CD4-positive, alpha-beta T cell treated with Interleukin-21 for 1 hour (primary cell): ENCODE measurements at places on chromosomes 3 and 15.

GRCh38 chr3:196440696-196441095, 8.5 kb upstream of the UBXN7 start:
- no peak for DNase-seq

- no peak for DNase-seq
Observed at GRCh38 chr3:126998728-126999127, 15.8 kb downstream of the PLXNA1 start.

DNA sequence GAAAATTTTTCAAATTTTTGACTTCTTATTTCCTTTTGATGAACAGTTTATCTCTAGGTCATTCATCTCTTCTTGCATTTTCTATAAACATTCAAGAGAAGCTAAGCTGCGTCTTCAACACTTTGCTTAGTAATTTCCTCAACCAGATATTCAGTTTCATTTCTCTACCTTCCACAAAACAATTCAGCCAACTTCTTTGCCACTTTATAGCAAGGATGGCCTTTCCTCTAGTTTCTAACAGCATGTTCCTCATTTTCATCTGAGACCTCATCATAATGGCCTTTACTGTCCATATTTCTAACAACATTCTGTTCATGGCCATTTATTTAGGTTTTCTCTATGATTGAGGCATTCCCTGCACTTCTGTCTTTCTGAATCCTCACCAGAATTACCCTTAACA, 90.0 kb downstream of the ARIH1 start:
- DNase-seq = no peak

DNA sequence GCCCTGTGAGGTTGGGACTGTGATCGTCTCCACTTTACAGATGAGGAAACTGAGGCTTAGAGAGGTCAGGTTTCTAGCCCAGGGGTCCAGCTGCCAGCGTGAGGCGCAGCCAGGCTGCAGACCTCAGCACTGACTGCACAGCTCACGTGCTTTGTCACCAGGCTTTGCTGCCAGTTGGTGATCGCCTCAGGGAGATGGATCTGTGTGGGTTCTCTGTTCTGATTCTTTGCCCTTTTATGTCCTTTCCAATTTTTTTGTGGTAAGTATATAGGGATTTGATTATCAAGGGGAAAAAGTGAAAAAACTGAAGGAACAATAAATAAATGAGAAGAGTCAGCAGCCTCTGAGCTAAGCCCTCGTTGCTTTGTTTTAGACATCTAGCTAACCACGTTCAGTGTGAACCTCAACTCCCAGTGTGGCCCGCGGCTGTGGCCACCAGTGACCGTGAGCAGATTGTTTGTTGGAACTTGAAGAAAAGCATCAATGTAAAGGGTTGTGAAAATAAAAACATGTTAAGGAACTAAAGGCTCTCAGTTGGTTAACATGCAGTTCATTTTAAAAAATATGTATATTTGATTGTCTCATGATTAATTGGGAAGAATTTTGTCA, 117.6 kb downstream of the PDE8A start:
- no peak for DNase-seq

DNA sequence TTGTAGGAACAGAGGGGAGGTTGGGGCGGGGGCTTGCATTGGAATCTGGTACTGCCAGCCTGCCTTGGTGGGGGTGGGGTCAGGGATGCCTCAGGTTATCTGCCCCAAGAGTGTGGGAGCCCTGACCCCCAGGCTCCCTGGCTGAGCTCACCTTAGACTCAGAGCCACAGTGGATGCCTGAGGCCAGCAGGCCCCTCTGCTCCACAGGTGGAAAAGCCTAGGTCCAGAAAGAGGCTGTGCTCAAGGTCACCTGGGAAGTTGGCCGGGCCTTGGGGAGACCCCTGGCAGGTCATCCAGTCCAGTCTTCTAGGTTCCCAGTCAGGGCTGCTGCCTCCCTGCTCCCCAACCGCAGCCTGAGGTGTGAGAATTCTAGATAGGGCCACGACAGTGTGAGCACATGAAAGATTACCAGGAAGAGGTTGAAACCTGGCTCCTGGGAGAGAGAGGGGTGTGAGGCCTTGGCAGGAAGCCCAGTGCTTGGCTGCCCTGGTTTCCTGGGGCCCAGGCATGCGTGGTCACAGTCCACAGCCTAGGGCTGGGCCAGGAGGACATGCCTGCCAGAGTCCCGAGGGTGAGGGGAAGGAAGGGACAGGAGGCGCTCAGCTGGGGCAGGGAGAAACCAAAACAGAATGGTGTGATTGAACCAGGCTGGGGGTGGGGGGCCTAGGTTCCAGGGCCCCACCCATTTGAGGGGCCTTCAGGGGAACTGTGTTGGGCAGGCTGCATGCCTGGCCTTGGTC, 4.9 kb downstream of the HDAC11 start:
- DNase-seq = peak; percentile 34

- DNase-seq = no peak
Observed at GRCh38 chr3:33858131-33858530, 59.7 kb downstream of the PDCD6IP start.

DNA sequence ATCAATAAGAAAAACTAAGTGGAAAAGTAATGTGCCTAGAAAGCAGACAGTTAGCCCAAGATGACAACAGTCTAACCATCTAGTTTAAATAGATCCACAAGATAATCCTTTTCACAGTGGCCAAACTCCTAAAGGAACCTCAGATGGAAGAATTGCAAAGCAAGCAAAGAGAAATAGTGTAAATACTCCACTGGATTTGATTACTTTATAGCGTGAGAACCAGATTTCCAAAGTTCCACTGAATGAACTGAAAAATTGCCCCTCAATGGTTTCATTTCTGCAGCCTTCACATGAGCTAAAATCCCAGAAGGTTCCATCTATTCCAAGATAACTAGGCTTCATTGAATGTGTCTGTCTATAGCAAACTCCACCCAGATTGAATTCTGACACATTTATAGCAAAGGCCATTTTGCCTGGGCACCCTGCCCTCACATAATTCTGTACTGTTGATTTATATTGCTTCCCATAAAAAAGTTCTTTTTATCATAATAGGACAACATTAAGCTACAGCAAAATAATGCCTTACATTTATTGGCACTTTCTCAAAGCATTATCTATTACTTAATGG, 129.7 kb upstream of the THBS1 start:
- no peak for DNase-seq

DNA sequence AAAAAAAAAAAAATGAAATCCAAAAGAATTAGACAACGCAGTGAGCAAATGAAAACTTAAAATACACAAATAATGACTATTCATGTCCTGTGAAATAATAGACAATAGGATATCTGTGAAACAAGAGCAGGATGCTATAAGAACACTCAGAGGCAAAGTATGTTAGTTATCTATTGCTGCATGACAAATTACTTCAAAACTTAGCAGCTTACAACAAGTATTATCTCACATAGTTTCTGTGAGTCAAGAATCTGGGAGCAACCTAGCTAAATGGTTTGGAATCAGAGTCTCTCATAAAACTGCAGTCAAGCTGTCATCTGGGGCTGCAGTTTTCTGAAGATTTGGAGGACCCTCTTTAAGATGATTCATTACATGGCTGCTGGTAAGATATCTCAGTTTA, 36.5 kb upstream of the ZMAT3 start:
- no peak for DNase-seq

- DNase-seq = no peak
Observed at GRCh38 chr3:65342084-65342683, 654.4 kb upstream of the ADAMTS9 start.

GRCh38 chr3:165837058-165837525, at the start of gene BCHE:
BCHE (minus strand) TSS chr3:165837423; CDS start chr3:165831033, 6,390 bp downstream.
- DNase-seq = no peak

- DNase-seq = no peak
Observed at GRCh38 chr15:82951472-82952157, 905 bp downstream of the HOMER2 start.

GRCh38 chr3:127209155-127209839, 16.4 kb downstream of the PRR23E start:
- no peak for DNase-seq

DNA sequence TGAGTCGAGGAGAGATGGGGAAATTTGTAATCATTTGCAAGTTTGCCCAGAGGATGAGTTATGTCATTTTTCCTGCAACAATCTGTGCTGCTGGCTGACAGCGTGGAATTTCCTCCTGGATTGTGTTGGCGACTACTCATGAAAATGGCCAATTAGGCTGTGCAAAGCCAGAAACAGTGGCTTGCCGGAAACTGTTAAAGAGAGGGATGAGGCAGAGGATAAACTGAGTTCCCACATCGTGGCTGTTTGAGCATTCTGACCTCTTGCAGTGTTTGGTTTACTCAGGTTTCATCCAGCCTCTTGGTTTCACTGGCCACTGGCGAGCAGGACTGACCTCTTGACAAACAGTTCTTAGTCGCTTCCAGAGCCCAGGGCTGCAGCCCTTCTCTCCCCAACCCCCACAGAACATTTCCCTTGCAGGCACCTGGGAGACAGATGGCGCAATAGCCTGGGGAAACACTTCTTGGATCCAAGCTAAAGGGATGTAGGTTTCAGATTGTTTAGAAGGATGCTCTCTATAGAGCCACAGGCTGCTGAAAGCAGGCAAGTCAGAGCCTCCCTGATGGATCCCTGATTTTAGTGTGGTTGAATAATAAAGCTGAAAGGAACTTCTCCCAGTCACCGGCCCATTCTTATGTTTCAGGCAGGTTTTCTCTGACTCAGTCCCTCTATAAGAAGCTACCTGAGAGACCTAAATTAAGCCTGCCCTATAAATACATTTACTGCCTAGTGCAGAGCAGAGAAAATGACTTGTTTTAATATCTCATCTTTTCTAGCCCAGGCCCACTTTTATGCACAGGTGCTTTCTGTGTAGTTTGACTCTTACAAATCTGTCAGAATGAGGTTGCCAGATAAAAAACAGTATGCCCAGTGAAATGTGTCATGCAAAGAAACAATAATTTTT, 92.8 kb upstream of the UBE2E1 start:
- DNase-seq = no peak

DNA sequence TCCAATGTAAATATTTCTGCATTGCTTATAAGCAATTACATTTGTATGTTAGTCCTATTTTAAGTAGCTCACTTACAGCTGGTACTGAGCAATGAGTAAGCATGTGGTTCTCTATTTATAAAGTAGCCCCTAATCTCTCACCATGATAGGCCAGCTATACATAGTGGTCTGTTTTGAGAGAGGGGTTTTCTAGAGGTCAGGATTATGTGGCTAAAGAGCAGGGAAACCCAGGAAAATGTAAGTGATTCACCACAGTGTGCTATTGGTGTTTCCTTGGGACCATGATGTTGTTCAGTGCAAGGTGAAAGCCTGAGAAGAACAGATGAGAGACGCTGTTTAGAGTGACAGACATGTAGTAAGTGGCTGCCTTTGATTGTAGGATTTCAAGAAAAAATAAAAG, 26.4 kb downstream of the RBMS3 start:
- DNase-seq = no peak

DNA sequence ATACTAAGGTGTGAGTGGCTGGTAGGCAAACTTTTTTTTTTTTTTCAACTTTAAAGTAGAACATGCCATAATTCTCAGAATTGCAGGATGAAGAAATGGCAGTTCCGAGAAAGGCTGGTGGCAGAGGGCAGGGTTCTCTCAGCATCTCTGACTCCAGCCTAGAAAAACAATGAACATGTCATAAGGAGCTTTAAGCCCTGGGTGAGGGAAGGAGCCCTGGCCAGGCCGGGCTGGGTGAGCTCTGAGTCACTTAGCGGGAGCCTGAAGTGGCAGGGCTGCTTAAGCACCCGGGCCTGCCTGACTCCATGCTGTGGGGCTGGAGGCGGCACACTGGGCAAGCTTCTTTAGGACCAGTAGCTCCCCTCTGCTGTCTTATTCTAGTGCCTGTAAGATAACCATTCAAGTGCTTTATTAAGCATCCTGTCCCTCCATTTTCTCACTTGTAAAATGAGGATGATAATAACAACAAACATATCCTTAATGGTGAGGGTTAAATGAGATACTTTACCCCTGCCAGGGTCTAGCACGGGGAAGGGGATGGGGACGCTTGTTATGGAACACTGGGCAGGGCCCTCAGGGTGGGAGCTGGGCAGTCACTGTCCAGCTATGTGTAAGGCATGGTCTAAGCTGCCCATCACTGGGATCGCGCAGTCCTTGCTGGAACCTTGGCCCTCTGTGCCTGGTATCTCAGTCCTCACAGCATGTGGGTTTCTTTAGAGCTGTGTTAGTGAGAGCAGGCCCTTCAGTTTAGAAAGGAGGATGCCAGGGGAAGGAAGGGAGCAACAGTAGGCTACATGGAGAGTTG, 18.4 kb downstream of the SMAD6 start:
- DNase-seq = no peak

- no peak for DNase-seq
Observed at GRCh38 chr3:125203731-125204130, 8.8 kb downstream of the SLC12A8 start.

GRCh38 chr3:180278583-180279188, 241.9 kb upstream of the PEX5L start:
- no peak for DNase-seq

DNA sequence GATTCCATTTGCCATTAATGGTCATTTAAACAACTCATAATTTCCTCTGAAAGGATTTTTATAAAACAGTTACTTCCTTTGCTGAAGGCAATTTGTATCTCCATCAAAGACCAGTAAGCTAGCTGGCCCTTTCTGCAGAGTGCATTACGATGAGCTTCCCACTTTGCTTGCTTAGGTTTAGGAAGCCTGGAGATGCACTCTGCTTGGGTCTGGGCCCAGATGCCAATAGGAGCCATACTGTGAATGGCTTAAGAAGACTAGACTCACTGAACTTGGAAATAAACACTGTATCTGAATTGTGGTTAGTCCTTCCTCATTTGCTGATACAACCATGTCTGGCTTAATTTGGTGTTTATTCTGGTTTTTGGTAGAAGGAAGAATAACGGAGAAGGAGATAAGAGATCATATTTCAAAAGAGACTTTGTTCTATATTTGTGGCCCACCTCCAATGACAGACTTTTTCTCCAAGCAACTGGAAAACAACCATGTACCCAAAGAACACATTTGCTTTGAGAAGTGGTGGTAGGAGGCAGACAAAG, 38.1 kb downstream of the OXNAD1 start:
- DNase-seq = no peak

DNA sequence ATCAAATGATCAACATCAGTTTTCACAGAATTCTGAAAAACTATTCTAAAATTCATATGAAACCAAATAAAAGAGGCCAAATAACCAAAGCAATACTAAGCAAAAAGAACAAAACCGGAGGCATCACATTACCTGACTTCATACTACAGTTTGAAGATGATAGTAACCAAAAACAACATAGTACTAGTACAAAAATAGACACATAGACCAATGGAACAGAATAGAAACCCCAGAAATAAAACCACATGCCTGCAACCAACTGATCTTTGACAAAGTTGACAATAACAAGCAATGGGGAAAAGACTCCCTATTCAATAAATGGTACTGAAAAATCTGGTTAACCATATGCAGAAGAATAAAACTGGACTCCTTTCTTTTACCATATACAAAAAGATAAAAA, 75.7 kb upstream of the FXR1 start:
- no peak for DNase-seq
